ENCODE measurements at places on chromosomes 2 and 18.

DNA sequence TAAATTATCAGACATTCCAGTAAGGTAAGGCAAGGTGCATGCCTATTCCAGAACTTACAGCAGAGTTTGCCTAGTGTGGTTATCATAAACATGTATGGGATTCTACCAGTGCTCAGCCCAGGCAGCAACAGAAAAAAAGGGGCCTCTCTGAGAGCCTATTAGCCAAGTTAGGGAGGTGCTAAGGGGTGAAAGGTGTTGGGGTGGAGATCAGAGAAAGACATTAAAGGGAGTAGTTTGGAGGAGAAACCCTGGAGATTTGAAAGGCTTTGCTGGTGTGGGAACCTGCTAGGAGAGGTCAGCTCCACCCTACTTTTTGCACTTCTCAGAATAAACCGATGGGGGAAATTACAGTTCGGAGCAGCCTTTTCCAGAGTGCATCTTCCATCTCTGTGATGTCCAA is 2.9 kb downstream of the ARPC2 start:
- peaks cover 13% of the 10 kb centered on the region for H3K4me1 ChIP-seq
- H3K27me3 ChIP-seq, result no peaks in the 10 kb centered on the region
- H3K4me3 ChIP-seq, result no peak overlapping the region
- DNase-seq, result no peak

- DNase-seq, result no peak
- H3K36me3 ChIP-seq, result no peaks in the 10 kb centered on the region
- H3K27me3 ChIP-seq, result no peaks in the 10 kb centered on the region
- H3K27ac ChIP-seq, result no peak overlapping the region
Observed at GRCh38 chr2:159961037-159961436, 101.4 kb downstream of the PLA2R1 start.

- DNase-seq, result no peak
- H3K36me3 ChIP-seq, result no peaks in the 10 kb centered on the region
- H3K27ac ChIP-seq, result no peak overlapping the region
- H3K4me1 ChIP-seq, result peaks cover 28% of the 10 kb centered on the region
Observed at GRCh38 chr2:208042041-208042440, 16.7 kb upstream of the PLEKHM3 start.

DNA sequence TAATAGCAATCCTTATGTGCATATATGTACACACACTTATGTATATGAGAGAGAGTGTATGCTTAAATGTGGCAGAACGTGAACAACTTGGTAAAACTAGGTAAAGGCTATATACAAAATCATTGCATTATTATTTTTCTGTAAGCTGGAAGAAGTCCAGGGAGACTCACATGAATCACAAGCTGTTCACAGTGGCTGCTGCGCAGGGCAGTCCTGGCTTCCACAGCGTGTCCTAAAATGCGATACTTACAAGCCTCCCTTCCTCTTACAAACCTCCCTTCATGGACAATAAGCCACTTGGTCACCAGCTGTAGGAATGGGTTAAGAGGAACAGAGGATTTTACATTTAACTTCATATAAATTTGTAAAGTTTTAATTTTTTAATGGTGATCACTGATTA is 114.9 kb upstream of the AGAP1 start:
- no peak overlapping the region for H3K27ac ChIP-seq
- H3K36me3 ChIP-seq, result no peaks in the 10 kb centered on the region
- H3K4me1 ChIP-seq, result no peaks in the 10 kb centered on the region

- H3K4me3 ChIP-seq, result no peak overlapping the region
- H3K27ac ChIP-seq, result no peak overlapping the region
- no peaks in the 10 kb centered on the region for H3K27me3 ChIP-seq
- no peak for DNase-seq
- H3K4me1 ChIP-seq, result no peaks in the 10 kb centered on the region
- H3K36me3 ChIP-seq, result no peaks in the 10 kb centered on the region
Observed at GRCh38 chr18:62944454-62944853, 229.1 kb downstream of the PHLPP1 start.

- H3K27ac ChIP-seq, result no peak overlapping the region
- peaks cover 11% of the 10 kb centered on the region for H3K4me1 ChIP-seq
- H3K27me3 ChIP-seq, result no peaks in the 10 kb centered on the region
- no peak overlapping the region for H3K4me3 ChIP-seq
Observed at GRCh38 chr2:226327830-226328229, 471.8 kb downstream of the IRS1 start.
